ENCODE measurements at places on chromosomes 3 and 15.

- no peak for DNase-seq
Measured at GRCh38 chr3:171173736-171174135, 147.2 kb upstream of the SLC2A2 start.

- DNase-seq = no peak
Measured at GRCh38 chr3:112746675-112747280, 99.9 kb downstream of the CD200R1L start.

DNA sequence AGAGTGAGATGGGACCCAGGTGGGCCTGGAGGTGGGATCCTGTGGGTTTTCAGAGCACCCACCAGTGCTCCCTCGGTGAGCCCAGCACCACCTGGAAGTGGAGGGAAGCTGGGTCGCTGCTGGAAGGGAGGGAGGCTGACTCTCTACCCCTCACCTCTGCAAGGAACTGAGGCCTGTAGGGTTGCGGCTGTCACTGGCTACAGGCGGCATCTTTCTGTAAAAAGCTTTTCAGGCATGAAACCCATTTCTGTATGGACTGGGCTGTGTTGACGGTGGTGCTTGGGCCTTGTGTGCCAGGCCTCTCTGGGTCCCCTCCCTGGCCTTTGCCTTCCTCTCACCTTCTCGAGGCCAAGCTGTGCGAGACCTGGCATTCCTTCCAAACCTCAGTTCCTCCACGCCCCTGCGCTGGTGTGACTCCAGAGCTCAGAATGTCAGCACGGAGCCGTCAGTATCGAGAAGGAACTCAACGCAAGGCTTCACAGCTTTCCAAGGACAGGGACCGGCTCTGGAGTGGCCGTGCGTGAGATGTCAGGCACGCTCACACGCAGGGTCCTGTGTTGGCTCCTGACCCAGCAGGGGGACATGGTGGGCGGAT is 16.6 kb downstream of the ABTB1 start:
- DNase-seq = no peak

- no peak for DNase-seq
Measured at GRCh38 chr3:123584284-123584987, 417 bp downstream of the HACD2 start.

DNA sequence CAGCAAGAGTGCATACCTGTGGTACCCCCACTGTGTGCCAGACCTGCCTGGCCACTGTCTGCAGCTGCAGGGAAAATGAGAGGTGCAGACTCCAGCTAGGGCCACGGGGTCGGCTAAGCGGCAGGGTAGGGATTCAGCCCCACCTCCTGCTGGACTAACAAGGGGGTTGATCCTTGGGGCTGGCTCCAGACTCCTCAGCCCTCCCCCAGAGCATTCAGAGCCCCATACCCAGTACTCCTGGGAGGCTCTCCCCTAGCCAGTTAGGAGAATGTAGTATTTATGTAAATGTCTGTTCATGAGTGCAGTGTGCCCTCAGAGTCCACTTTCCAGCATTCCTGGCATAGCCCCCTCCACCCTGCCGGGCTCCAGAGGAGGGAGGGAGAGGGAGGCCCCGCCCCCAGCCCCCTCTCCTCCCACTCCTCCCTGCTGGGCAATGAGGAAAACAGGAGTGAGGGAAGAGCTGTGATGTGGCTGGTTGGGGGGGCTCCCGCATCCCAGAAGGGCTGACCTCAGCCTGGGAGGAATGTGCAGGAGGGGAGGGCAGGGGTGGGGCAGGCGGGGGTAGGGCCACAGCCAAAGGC is 4.5 kb upstream of the SEMA3B start:
- DNase-seq = no peak

DNA sequence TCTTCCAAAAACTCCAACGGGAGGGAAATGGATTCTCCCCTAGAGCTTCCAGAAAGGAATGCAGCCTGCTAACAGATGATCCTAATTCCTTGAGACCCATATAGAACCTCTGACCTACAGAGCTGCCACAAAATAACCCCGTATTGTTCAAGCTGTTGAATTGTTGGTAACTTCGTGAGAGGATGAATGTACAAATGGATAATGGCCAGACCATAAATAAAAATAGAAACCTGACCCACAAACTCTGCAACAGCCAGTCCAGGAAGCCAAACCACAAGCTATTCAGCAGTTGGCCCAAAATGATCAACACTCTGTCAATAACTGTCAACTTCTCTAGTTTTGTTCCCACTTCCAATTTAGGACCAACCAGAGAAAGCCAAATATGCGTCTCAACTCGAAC is 414.0 kb upstream of the ZNF717 start:
- no peak for DNase-seq

- no peak for DNase-seq
Measured at GRCh38 chr3:110352841-110353604, 718.6 kb upstream of the NECTIN3 start.

- DNase-seq = no peak
Measured at GRCh38 chr15:58573270-58573669, 141.5 kb downstream of the LIPC start.

- no peak for DNase-seq
Measured at GRCh38 chr3:59016930-59017616, 32.8 kb downstream of the CFAP20DC start.

DNA sequence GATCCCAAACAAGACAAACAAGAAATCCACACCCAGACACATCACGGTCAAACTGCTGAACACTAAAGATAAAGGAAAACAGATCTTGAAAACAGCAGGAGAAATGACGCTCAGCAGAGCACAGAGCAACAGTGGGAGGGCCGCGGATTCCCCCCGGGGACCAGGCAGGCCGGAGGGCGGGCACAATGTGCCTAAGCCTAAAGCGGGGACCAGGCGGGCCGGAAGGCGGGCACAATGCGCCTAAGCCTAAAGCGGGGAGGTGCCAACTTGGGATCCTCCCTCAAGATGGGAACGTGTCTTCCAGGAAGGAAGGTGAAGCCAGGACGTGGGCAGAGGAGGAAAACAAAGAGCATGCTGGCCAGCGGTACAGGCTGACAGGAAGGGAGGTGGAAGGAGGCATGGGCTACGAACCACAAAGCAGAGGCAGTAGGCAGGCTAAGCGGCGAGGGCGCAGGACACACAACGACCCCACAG is 31.1 kb downstream of the CYFIP1 start:
- no peak for DNase-seq

- DNase-seq = no peak
Measured at GRCh38 chr3:65130782-65131181, 443.0 kb upstream of the ADAMTS9 start.

GRCh38 chr3:150626148-150626930 is 23.2 kb downstream of the SELENOT start:
- DNase-seq = no peak

DNA sequence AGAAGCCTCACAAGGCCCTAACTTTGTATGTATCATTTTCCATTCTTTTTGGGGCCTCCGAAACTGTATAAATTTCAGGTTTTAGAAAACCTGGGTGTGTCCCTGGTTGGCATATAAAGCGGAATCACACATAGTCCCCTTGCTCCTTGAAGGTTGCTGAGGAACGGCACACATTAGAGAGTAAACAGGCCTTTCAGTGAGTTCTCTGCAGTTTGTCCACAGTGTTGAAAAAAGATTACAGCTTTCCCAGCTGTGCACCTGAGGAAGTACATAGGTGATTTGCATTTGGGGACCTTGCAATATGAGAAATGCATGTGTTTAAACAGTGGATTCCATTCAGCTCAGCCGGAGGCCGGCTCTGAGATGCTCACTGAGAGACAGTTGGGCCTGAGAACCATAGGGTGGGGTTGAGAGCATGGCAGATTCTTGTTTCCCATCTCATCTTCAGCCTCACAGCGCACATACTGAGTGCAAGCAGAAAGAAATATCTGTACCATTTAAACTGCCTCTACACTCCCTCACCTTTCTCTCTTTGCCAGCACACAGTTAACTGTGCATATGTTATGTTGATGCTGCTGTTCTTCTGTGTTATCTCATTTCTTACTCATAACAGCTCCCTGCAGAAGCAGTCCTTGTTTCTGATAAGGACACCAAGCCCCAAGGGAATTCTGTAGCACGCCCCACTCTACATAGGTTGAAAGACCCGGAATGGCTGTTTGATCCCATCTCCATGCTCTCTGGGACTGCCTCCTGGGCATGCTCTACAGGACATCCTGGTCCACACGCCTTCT is 60.4 kb downstream of the BOC start:
- no peak for DNase-seq

DNA sequence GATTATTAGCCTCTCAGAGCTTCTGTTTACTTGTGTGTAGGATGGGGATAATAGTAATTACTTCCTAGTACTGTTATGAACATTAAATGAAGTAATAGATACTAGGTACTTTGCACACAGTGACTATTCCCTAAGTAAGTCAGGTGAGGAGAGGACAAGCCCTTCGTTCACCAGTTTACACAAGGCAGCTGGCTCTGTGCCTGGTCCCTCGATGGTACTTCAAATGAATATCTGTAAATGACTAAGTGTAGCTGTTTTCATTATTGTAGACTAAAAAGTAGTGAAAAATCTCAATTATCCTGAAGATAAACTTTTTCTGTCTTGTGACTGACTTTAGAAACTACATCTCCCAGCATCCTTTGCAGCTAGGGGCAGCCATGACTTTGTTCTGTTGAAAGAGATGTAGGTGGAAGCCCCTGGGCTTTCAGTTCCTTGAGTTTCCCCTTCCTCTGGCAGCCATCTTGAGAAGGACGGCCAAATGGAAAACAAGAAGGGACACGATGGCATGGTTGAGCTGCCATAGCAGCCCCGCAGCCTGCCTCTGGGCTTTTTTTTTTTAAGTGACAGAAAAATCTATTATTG is 11.7 kb upstream of the WNT7A start:
- no peak for DNase-seq

GRCh38 chr3:182567700-182568099 is 225.6 kb upstream of the ATP11B start:
- DNase-seq = no peak
